Foreskin fibroblast (primary cell): ENCODE measurements at places on chromosomes 7 and 10.

GRCh38 chr10:69438536-69439349 is 12.5 kb upstream of the TSPAN15 start:
- DNase-seq, result peak; percentile 54

DNA sequence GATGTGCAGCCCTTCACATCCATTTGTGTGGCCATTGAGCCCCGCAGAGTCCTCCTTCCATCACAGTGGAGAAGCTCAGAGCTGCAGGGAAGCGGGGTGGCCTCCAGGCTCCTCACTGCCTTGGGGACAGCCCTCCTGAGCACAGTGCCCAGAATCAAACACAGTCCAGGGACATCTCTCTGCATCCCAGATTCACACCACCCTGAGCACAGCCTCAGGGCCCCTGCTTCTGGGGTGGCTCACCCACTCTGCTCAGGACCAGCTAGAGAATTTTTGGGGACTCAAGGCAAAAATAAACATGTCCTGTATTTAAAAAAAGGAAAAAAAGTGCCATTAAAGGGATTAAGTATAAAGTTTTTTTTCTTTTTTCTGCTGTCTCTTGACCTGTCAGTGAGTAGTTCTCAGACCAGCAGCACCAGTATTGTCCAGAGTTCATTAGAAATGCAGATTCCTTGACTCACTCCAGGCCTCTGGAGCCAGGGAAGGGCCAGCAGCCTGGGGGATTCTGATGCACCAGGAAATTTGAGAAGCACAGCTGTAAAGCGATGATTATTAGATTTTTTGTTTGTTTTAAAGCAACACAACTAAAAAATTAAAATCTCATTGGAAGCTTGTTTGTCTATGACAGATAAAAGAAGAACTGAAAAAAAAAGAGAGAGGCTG is 61.6 kb downstream of the ARHGAP22 start:
- no peak for DNase-seq

GRCh38 chr7:129617652-129618051 is 6.1 kb downstream of the NRF1 start:
- DNase-seq, result no peak

- no peak for DNase-seq
These were observed 124.7 kb downstream of the GRM3 start for GRCh38 chr7:86768394-86768793.

- DNase-seq, result peak; percentile 19
These were observed 98.9 kb upstream of the ARHGAP21 start for GRCh38 chr10:24822590-24822989.

- no peak for DNase-seq
These were observed 3.2 kb upstream of the OGDH start for GRCh38 chr7:44603193-44603592.

GRCh38 chr10:21473541-21473940 is 51.9 kb downstream of the SKIDA1 start:
- DNase-seq, result no peak

DNA sequence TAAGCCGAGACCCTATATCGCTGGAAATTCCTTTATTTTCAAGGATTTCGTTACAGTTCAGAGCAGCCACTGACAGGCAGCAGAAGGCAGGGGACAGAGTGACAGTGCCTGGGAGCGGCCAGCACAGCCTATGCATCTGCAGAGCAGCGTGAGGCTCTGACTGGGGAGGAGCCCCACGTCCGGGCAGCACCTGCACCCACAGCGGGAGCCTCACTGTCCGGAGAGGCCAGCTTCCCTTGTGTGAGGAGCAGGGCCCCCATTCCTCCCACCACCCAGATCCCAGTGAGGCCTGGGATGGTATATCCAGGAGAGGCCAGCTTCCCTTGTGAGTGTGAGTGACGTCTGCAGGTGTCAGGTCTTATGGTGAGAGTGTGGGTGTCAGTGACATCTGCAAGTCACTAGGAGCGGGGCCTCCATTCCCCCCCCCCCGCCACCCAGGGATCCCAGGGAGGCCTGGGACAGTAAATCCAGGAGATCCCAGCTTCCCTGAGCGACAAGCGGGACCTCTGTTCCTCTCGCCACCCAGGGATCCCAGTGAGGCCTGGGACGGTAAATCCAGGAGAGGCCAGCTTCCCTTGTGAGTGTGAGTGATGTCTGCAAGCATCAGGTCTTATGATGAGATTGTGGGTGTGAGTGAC is 259.1 kb downstream of the PTPRN2 start:
- DNase-seq, result no peak

- DNase-seq, result peak; percentile 38
These were observed 164.3 kb downstream of the BMPER start for GRCh38 chr7:34069676-34070075.

DNA sequence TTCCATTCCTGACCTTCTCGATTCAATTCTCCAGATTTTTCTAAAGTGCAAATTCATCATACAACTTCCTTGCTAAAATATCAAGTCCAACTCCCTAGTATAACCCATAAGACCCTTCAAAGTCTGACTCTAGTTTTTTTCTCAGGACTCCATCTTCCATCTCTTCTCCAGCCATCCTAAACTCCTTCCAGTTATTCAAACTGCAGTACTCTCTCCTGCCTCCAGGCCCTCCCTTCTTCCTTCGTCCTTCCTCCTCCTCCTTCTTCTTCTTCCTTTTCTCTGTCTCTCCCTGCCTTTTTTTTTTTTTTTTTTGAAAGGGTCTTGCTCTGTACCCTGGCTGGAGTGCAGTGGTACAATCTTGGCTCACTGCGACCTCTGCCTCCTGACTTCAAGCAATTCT is 111.9 kb downstream of the RELN start:
- DNase-seq, result no peak

- no peak for DNase-seq
These were observed 37.6 kb downstream of the KIN start for GRCh38 chr10:7750222-7750621.

GRCh38 chr10:25666276-25666675 is 267.8 kb upstream of the MYO3A start:
- DNase-seq, result no peak

DNA sequence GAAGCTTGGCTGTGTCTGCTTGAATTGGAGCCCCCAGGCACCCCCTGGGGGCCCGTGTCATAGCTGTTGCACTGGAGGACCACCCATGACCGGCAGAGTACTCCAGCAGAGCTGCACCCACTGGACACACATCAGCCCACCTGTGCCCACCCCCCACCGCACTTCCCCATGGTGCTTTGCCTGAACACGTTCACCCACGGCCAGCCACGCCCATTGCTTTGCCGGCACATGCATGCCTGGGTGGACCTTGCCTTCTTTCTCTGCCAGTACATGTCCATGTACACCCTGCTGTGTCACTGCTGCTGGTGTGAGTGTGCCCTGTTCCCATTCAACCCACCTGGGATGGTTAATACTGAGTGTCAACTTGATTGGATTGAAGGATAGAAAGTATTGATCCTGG is 88.7 kb downstream of the SAMD9 start:
- no peak for DNase-seq

GRCh38 chr7:12139416-12139815 is 71.7 kb upstream of the TMEM106B start:
- DNase-seq, result peak; percentile 27

- DNase-seq, result no peak
These were observed 10.4 kb downstream of the TM9SF3 start for GRCh38 chr10:96576277-96576980.

GRCh38 chr7:20776214-20776911 is 10.3 kb downstream of the SP8 start:
- no peak for DNase-seq

GRCh38 chr10:79304479-79305087 is 42.7 kb upstream of the PPIF start:
- no peak for DNase-seq

- DNase-seq, result no peak
These were observed 33.9 kb downstream of the MALSU1 start for GRCh38 chr7:23332910-23333612.

DNA sequence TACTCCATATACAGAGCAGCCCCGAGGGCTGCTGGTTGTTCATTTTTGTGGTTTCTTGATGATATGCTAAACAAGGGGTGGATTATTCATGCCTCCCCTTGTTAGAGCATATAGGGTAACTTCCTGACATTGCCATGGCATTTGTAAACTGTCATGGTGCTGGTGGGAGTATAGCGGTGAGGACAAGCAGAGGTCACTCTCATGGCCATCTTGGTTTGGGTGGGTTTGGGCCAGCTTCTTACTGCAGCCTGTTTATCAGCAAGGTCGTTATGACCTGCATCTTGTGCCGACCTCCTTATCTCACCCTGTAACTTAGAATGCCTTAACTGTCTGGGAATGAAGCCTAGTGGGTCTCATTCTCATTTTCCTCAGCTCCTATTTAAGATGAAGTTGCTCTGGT is 31.3 kb downstream of the GNAT3 start:
- no peak for DNase-seq
